LNCaP clone FGC (cell line): ENCODE measurements at places on chromosomes 1 and 21.

GRCh38 chr21:44078411-44078981 lies 28.7 kb upstream of the PWP2 start:
- no peak for DNase-seq

DNA sequence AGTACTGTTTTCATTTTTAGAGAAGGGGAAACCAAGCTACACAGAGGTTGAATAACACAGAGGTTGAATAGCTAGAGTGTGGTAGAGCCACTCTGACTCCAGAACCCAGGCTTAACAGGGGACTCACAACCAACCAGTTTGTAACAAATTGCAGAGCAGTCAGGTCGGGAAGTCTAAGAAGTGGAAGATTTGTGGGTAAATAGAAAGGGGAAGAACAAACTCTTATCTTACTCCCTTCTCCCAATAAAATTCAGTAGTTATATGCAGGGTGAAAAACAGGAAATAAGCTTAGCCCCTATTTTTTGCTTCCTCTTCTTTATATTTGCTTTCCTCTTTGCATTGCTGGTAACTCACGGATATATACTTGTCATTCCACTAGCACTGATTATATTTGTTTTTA lies 23.2 kb downstream of the CDC42 start:
- DNase-seq = peak; percentile 28

GRCh38 chr21:37207441-37208009 lies 59.6 kb downstream of the VPS26C start:
- DNase-seq = no peak

- no peak for DNase-seq
These were observed 72.7 kb upstream of the KIRREL1 start for GRCh38 chr1:157920748-157921147.

- DNase-seq = no peak
These were observed 285.1 kb downstream of the PTPRU start for GRCh38 chr1:29521438-29521715.

GRCh38 chr1:227733751-227734545 lies 1.2 kb downstream of the JMJD4 start:
- no peak for DNase-seq

DNA sequence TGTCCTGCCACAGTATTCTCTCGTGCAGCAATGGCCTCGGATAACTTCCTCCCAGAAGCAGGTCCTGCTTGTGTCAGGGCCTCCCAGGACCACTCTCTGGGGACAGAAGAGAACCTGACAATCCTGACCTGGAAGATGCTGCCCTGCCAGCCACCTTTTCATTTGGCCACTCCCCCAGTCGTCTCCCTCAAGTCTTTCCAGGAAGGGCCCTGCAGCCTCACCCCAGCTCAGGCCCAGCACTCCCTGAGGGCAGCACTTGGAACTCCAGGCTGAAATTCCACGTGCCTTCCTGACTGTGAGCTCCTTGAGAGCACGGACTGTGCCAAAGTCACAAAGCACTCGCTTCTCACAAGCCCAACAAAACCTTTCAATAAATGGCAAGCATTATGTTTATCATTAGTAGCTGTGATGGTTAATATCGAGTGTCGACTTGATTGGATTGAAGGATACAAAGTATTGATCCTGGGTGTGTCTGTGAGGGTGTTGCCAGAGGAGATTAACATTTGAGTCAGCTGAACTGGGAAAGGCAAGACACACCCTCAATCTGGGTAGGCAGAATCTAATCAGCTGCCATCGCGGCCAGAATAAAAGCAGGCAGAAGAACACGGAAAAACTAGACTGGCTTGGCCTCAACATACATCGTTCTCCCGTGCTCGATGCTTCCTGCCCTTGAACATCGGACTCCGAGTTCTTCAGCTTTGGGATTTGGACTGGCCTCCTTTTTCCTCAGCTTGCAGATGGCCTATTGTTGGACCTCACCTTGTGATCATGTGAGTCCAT lies 2.3 kb upstream of the CLEC20A start:
- no peak for DNase-seq
